ENCODE measurements at places on chromosomes 12 and 14.

DNA sequence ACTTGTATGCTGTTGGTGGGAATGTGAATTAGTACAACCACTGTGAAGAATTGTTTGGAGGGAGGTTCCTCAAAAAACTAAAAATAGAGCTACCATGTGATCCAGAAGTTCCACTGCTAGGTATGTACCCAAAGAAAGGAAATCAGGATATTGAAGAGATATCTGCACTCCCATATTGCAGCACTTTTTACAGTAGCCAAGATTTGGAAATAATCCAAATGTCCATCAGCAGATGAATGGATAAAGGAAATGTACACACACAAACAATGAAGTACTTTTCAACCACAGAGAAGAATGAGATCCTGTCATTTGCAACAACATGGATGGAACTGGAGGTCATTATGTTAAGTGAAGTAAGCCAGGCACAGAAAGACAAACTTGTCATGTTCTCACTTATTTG, 25.9 kb downstream of the TIGAR start:
- no peak for DNase-seq

- no peak for DNase-seq
These were observed 86.0 kb downstream of the AEBP2 start for GRCh38 chr12:19525274-19525673.

- DNase-seq = no peak
These were observed 10.0 kb downstream of the STXBP6 start for GRCh38 chr14:25039933-25040332.

GRCh38 chr12:101474711-101475386, at the start of gene SPIC:
Gene SPIC, plus strand, starts transcription at chr12:101475336. Its CDS starts 1,569 bp downstream, at chr12:101476905.
- no peak for DNase-seq
